ENCODE measurements at places on chromosomes 1 and 21. TPM values are rescaled to one million over a fixed set of nuclear protein-coding genes. Genes with fewer than 3 reads are reported as not detected.

Gene ERRFI1
- total RNA-seq: 239 TPM

Gene TMEM61
- 1.0 TPM for total RNA-seq

Gene LYPD8
- total RNA-seq: 0.12 TPM

Gene PGD
- 1,308 TPM for total RNA-seq

Gene CNR2
- not detected for total RNA-seq

Gene RXRG
- total RNA-seq: 0.06 TPM

Gene FAM151A
- total RNA-seq: 0.34 TPM

Gene FPGT
- total RNA-seq: 9.9 TPM

Gene GPR37L1
- total RNA-seq: 0.18 TPM

Measured in A549 treated with dexamethasone at 1 μM for 4 hours (cell line).